ENCODE measurements at places on chromosomes 5 and 9. TPM values are rescaled to one million over a fixed set of nuclear protein-coding genes. Genes with fewer than 3 reads are reported as not detected.

DNA sequence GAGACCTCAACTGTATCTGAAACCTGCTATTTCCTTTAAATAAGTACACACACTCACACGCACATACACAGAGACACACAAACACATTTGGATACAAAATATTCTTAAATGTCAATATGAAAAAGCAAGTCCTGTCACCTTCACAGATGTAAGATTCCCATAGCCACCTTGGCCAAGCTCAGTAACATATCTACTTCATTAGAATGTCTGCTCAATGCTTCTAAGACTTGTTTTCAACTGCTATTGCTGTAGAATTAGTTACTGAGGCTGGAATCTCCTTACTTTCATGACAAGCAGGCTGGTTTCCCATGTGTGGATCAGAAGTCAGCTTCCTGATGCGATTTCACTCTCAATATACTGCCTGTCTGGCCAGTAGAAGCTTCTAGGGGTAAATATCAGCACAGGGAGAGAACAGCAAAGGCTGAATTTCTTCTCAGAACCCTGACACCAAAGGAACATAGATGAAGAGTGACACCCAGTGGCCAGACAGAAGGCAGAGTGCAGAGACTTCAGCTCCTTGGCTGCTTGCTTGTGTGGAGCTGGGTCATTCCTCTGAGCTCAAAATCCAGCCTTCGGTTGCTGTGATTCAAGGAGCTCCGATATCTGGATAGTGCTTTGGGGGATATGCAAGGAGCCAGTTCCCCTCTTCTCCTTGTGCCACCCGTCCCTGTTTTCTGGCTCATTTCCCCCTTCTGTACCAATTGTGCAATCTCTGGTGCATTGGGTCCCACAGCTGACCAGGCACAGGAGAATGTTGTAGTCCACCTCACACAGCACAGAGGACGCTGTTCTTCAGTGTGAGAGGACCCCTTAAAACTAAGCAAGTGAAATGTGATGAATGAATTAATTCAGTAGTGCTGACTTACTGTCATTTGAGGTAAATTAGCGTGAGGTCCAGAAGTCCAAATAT lies 26.6 kb upstream of the ABLIM3 start:
- peak; percentile 93 for DNase-seq

GRCh38 chr9:94874316-94874715 lies 147.8 kb downstream of the AOPEP start:
- DNase-seq = no peak

- no peak for DNase-seq
These were observed 371 bp upstream of the PITX1 start for GRCh38 chr5:135034236-135034962.

Gene MEIKIN
- not detected for total RNA-seq

GRCh38 chr9:115939065-115939765 lies 214.4 kb upstream of the PAPPA start:
- DNase-seq = no peak

- DNase-seq = no peak
These were observed 82.5 kb downstream of the PRRT1B start for GRCh38 chr9:131627648-131628458.

DNA sequence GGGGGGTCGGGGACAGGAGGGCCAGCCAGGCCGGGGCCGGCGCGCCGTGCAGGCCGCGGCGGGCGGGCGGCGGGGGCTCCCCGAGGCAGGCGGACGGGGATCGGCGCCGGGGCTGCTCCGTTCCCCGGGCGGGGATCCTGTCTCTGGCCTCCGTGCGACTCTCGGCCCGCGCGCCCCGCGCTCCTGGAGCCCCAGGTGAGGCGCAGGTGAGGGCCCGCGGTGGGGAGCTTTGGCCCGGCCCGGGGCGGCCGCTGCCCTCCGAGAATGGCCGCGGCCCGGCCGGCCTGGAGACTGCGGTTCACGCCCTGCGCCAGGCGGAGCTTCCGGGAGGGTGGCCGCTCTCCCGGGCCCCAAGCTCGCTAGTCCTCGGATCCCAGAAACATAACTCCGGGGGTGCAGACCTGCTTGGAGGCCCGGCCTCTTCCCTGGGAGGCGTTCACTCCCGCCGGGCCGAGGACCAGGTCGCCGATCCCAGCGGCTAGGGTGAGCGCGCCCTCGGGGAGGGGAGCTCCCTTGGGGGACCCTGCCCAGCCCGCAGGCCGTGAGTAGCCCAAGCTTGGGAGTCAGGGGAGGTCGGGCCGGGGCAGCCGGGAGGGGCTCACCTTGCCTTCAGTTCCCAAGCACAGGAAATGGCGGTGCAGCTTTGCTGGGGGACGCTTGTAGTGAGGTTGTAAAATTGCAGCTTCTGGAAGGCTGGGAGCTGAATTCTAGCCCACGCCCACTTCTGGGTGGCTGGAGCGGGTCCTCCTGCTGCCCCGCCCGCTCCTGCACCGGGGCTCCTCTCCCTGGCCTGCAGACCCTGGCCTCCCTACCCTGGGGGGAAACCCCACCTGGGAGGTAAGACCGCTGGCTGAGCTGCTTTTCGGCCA lies 723 bp downstream of the PPP1R26 start:
- peak; percentile 42 for DNase-seq

DNA sequence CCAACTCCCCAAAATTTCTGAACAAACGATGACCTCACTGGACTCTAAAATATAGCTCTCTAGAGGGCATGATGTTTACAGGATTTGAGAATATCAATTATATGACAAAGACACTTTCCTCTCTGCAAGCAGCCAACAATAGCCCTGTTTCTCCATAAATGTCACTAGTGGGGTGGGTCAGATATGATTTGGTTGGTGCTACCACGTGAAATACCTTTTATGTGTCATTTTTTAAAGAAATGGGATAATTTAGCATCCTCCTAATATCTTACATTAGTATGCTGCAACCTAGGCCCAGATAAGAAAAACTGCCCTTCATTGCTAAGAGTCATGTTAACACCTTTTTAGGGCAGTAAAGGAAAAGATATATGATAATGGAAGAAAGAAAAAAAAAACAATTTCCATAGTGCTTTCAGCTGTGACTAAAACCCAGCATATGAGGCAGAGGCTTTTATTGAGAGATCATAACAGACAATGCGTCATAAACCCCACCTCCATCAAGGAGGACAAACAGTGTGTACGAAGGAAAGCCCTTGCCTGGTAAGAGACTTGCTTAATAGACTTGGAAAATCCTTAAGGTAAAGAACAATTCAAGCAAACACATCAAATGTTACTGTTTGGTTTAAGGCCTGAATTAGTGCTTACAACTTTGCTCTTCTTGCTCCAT lies 372.4 kb upstream of the PAPPA start:
- DNase-seq = no peak

Gene ARAP3
- total RNA-seq = 65.8 TPM

DNA sequence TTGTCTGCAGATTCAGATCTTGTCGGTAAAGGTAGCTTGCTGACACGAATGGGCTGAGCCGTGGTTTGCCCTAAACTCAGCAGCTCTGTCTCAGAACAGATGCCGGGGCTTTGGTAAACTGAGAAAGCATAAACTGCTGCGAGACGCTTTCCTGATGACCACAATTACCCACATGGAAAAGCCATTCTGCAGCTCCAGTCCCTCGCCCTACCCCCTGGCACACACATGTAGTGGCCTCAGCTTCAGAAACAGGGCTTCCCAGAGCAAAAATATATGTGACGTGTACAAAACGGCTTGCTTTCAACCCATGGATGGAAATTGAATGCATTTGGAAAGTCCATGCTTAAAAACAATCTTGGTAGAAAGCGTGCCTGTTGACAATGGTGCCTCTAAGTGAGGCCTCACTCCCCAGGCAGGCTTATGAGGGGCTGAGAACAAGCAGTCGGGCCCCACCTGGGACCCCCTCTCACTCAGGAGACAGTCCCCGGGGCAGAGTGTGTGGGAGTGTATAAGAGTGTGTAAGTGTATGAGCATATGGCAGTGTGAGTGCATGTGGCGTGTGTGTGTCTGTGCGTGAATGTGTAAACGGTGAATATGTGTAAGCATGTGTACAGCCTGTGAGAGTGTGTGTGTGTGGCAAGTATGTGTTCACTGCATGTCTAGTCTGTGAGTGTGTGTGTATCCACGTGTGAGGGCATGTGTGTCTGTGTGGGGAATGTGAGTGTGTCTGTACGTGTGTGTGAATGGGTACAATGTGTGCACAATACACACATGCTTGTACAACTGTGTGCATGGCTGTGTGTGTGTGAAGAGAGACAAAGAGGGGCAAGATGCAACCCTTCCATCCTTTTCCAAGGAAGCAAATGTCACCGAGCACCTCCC lies 88.2 kb upstream of the SMIM23 start:
- DNase-seq = no peak

DNA sequence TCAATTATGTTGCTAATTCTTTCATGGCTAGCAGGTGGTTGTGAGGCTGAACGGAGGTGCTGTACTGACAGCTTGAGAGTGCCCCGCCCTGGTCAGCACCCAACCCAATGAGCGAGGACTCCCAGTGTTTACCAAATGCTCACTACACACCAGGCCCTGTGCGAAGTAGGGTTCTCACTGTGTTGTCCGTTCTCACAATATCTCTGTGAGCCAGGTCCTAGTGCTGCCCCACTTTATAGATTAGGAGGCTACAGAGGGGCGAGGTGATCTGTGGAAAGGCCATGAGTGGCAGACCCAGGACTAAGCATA lies 28.2 kb downstream of the COL15A1 start:
- DNase-seq = no peak

DNA sequence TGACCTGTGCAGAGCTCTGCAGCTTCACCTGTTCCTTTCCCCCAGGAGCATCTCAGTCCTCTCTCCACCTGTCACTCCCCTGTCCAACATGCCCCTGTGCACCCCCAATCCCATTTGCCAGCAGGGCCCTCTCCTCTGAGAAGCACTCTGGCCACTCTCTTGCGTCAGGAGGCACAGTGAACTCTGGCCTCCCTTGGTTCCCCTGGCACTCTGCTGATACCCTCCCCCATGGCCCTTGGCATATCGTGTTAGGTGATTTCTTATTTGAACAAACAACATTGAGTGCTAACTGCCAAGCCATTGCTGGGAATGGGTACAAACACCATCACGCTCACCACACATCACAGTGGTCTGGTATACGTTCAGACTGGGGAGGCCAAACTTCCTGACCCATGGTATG lies 20.9 kb upstream of the TNIP1 start:
- no peak for DNase-seq

Gene SLC45A2
- total RNA-seq = 0.09 TPM

GRCh38 chr5:90503596-90503995 lies 25.8 kb downstream of the LYSMD3 start:
- no peak for DNase-seq

Data from dermis blood vessel endothelial cell (primary cell).